Left renal cortex interstitium (tissue), 4 donors: ENCODE measurements at places on chromosomes 3 and 15. TPM values are rescaled to one million over a fixed set of nuclear protein-coding genes. Genes with fewer than 3 reads are reported as not detected.

Gene SLC28A2
- 0.31 TPM for polyA plus RNA-seq

Gene ADGRG7
- polyA plus RNA-seq: 0.25 TPM

Gene FAM81A
- polyA plus RNA-seq: 29.4 TPM

Gene CLRN1
- polyA plus RNA-seq: not detected

Gene LRRIQ4
- polyA plus RNA-seq: 0.17 TPM
